ENCODE measurements at places on chromosomes 1 and 21.

- no peak for DNase-seq
These were observed 64.1 kb upstream of the NTPCR start for GRCh38 chr1:232886271-232886670.

- DNase-seq = no peak
These were observed 16.8 kb downstream of the UBE2U start for GRCh38 chr1:64220241-64220640.

GRCh38 chr21:33254766-33255165 is 11.4 kb upstream of the IL10RB start:
- no peak for DNase-seq

- DNase-seq = no peak
These were observed 95.0 kb downstream of the CD58 start for GRCh38 chr1:116475850-116476218.

GRCh38 chr1:40270152-40270834 is 12.3 kb downstream of the ZMPSTE24 start:
- DNase-seq = no peak

DNA sequence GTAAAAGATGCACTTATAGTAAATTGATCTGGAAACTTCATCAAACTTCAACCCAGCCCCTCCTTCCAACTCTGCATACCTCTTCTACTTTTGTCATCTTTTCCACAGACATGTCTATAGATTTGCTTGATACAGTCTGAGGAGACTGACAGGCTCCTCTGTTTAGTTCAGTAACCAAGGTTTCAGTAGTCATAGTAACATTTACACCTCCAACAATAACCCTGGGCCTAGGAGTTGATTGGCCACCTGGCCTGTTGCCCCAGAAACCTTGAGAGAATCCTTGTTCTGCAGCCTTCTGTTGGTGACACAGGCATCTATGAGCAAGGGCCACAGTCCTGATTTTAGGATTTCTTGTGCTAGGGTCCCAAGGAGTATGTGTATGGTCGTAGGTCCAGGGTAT is at the start of gene CFAP141:
TSS of gene CFAP141 (minus strand) at position 138 of the 400 bp plus-strand sequence. CDS start at position 112, 26 bp downstream.
- no peak for DNase-seq

DNA sequence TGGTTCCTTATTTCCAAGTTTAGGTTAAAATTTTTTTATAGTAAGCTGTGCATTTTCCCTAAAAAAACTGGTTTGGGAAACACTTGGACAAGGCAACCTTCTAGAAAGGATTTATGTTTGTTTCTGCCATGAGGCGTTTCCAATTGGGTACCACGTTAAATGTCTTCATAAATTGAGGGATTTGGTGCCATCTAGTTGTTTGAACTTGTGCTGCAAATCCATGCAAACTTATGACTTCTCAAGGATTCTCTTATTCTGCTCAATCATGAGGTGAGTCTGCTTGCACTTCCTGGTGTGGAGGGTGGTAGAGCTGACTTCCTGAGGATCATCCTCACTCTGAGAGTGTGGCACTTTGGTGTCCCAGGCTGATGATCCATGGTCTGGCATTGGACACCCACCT is 123.3 kb downstream of the PCNX2 start:
- DNase-seq = no peak

DNA sequence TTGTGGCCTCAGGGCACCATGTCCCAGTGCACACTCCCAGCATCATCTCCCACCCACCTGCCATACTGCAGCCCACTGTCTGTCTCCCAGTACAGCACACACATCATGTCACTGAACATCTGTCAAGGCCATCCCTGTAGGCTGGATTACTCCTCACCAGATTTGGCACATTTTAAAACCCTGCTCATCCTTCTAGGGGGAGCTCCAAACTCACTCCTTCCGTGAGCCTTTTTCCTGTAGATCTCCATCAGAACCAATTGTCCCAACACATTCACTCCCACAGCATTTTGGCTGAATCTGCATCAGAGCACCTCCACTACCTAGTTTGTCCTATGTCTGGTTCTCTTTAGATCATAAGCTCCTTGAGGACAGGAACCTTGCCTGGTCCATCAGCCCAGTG is 58.6 kb upstream of the GRIK3 start:
- DNase-seq = no peak

- no peak for DNase-seq
These were observed 21.9 kb upstream of the TRIM67 start for GRCh38 chr1:231139659-231140654.

DNA sequence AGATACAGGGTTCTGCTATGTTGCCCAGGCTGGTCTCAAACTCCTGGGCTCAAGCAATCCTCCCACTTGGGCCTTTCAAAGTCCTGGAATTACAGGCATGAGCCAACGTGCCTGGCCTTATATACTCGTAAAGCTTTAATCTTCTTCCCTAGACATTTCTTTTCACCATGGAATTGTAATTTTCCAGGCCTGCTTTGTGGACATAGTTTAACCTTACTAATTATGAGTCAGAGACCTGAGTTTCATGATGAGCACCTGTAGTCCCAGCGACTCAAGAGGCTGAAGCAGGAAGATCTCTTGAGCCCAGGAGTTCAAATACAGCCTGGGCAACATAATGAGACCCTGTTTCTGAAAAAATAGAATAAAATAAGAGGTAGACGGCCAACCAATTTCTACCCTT is 12.3 kb downstream of the PATJ start:
- no peak for DNase-seq

- no peak for DNase-seq
These were observed 24.6 kb downstream of the KIRREL1 start for GRCh38 chr1:158017800-158018595.

DNA sequence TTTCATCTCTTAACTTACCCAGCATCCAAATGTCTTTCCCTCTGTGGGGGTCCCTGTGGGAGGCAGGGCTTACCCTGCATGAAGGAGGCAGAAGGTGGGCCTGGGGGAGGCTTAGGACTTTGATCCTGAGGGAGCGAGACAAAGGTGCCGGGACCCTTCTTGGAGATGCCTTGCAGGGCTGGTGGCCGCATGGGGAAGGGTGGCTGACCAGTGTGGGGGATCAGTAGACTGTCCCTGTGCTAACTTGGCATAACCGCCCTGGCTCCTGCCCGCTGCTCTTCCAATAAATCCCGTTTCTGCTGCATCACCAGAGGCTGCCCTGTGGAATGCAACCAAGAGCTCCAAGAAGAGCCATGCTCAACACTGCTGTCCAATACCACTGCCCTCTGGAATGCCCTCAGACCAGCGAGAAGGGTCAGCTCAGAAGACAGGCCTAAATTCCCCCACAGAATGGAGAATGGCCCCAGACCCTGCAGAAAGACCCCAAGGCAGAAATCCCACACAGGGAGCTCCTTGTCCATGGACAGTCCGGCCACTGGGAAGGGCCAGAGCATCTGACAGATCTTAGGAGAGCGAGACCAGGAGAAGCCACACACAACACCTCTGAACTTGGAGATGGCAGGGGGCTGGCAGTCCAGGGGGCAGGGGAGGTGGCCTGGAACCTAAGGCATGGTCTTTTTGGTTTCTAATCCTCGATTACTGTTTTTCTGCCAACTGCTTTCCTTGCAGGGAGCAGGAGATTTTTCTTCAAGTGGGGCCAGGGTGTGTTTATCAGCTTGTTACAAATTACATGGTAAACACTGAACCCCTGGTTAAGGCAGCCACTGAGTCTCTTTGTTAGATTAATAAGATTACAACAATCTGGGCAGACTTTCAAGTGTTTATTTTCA is 46.7 kb upstream of the DMRTB1 start:
- no peak for DNase-seq

DNA sequence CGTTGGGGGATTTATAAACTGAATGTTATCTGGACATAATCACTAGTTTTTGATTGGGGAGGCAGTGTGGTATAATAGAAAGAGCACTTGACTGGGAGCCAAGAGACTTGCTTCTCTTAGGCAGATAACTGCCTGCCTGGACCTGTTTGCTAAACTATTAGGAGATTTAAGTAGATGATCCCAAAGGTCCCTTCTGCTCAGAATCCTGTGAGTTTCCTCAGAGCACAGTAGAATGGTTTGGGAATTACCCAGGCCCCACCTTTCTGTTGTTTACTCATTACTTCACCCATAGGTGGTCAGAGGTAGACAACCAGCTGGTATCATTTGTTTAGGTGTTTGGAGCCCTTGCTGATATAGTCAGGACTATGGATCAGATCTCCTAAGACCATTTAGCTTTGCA is 10.3 kb upstream of the PODN start:
- no peak for DNase-seq

- no peak for DNase-seq
These were observed 26.1 kb downstream of the ACOT7 start for GRCh38 chr1:6367381-6368012.

GRCh38 chr1:194069168-194069830 is 882.9 kb upstream of the B3GALT2 start:
- DNase-seq = no peak

- DNase-seq = no peak
These were observed 17.5 kb downstream of the PIGP start for GRCh38 chr21:37055271-37055855.

Data from activated T-cell treated with anti-CD3 and anti-CD28 coated beads for 1 hour (primary cell).